Lower lobe of right lung (tissue), 2 donors: ENCODE measurements at places on chromosomes 4 and X.

DNA sequence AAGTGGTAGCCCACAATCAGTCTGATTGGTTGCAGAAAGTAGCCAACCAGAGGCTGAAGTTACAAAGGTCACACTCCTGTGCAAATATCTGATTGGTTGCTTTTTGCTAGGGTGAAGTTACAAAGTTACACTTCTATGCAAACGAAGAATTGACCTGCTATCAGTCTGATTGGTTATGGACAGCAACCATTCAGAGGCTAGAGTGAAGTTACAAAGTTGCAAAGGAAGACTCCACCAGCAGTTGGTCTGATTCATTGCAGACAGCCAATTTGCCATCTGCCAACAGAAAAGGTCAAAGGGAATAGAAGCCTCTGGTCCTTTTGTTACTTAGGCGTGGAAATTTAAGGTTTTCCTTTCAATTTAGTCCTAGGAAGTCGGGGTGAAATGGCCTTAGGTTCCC is 377.7 kb downstream of the PRDM5 start:
- no peak for DNase-seq

GRCh38 chr4:77052352-77052751 is 23.4 kb downstream of the CCNI start:
- no peak for DNase-seq

DNA sequence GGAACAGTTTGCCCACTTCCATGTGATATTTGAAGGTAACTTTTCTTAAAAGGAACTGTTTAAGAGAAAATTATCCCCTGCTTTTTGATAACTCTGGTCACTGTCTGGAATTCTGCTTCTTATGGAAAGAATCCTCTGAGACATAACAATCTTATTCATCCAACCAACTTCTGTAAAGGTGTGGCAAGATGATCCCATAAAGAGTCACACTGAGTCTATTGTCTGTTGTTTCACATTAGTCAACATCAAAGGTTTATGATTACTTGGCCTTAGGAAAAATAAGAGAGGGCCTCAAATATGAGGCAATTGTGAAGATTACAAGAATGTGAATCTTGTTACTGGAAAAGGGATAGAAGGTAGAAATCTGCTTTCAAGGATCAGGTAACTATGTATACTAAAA is 88.0 kb upstream of the MAGEB18 start:
- DNase-seq = no peak

GRCh38 chr4:105236202-105236915 is 89.7 kb downstream of the TET2 start:
- no peak for DNase-seq
